ENCODE measurements at places on chromosomes 3 and 15.

GRCh38 chr15:42591238-42591934 lies 16.0 kb downstream of the STARD9 start:
- peak; percentile 17 for DNase-seq

DNA sequence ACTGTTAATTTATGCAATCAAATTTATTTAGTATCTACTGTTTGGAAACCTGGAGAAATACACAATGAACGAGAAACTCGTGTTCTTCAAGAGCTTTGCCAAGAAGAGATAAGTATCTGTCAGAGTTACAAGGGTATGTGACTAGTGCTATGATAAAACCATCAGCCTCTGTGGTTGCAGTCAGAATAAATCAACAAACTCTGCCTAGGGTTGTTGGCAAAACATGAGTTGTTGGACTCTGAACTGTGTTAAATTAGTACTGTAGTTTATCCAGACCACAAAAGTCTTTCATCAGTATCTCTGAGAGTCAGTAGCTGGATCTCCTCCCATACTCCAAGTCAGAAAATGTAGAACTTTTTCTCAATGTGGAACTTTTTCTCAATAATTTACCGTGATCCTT lies 918.4 kb downstream of the NAALADL2 start:
- no peak for DNase-seq

DNA sequence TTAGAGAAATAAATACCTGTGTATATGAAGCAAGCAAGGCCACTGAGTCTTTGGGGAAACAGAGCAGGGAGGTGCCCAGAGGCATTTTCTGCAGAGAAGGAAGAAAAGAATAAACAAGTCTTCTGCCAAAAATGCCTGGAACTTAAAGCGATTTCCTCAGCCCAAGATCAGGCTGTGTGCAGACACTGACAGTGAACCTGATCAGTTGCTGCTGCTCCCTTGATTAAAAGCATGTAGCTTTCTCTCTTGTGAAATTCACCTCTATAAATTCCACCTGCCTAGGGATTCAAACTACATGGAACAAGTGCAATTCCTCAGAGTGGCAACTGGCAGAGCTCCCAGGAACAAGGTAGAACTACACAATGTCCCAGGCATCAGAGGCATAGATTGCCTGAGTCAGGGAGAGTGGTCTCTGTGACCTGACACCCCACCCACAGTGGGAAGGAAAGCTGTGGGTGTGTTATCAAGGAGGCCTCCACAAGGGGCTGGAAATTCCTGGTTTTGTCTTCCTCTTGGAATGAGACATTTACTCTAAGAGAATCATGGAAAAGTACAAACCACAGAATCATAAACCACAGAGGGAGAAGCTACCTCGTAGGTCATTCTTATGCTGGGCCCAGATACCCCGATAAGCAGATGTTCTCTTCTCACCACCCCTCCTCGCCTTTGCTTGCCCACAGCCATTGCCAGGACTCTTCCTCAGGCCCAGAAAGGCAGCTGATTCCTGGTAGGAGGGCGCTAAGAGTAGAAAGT lies 1.8 kb upstream of the ZBTB38 start:
- no peak for DNase-seq

DNA sequence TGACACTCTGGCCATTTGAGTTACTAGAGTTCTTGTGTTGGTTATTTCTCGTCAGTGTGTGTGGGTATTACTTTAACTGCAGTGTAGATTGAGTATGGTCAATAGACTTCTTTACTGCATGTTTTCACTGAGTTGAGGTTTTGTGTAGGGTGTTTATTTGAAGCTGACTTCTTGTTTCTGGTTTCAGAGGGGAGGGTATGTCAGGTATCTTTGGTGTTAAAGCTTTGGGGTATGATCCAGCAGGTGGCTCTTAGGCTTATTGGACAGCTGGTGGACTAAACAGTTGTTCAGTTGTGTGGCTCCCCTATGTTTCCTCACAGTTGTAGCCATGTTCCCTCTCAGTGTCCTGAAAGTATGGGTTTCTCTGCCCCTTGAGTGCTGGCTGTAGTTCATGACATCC lies 72.0 kb downstream of the AKAP13 start:
- peak; percentile 41 for DNase-seq

GRCh38 chr15:79311901-79312553 lies 1.1 kb downstream of the TMED3 start:
- DNase-seq: peak; percentile 43

DNA sequence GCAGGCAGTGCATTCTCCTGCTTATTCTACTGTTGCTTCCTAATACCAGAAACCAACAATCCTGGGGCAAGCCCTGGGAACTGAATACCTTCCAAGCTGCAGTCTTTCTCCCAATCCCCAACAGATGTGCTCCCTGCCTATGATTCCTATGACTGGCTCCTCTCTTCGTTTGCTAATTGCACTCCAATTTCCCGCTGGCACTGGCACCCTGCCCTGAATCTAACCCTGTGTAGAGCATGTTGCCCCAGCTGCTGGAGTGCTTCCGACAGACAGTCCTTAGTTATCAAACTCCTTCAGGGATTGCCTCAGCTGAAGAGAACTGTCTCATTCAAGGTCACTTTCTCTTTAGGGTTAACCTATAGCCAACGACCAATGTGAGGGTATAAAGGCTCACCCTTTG lies 214.1 kb downstream of the NECTIN3 start:
- DNase-seq: peak; percentile 31

DNA sequence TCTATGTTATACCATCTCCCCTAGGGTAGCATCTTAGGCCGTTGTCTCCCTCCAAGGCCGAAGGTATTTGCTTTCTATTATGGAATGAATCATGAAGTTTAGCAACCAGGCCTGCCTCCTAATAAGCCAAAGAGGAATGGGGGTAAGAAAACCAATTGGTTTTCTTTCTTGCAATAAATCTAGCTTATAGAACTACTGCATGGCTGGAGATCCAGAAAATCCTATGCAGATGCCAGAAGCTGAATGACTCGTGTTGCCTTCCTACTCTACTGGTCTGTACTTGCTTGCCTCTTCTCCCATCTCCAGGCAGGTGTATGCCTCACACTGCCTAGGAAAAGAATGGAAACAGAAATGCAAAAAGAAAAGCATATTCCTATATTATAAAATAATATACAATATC lies 31.1 kb upstream of the IL16 start:
- no peak for DNase-seq

DNA sequence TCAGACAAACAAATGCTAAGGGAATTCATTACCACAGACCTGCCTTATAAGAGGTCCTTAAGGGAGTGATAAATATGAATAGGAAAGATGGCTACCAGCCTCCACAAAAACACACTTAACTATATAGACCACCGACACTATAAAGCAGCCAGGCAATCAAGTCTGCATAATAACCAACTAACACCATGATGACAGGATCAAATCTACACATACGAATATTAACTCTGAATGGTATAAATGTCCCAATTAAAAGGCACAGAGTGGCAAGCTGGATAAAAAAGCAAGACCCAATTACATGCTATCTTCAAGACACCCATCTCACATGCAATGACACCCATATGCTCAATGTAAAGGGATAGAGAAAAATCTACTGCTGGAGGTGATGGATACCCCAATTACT lies 221.1 kb downstream of the SCAPER start:
- no peak for DNase-seq

DNA sequence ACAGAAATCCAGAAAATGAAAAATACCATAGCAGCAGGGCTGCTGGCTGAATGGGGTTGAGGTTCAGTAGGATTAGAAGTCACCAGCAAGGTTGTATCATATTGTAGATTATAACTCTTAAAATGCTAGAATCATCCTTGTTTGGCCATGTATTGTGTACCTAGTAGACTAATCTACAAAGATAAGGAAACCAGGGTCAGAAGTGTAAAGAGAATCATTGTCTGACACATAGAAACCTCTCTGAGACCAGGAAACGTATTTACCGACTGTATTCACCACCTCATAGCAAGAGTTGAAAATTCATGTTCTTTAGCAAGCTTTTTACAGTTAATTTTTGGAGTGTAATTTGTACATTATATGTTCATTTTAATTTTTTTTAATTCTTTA lies 168.8 kb downstream of the ECT2 start:
- no peak for DNase-seq

- peak; percentile 56 for DNase-seq
Observed at GRCh38 chr15:50685191-50685975, 1.2 kb downstream of the TRPM7 start.

DNA sequence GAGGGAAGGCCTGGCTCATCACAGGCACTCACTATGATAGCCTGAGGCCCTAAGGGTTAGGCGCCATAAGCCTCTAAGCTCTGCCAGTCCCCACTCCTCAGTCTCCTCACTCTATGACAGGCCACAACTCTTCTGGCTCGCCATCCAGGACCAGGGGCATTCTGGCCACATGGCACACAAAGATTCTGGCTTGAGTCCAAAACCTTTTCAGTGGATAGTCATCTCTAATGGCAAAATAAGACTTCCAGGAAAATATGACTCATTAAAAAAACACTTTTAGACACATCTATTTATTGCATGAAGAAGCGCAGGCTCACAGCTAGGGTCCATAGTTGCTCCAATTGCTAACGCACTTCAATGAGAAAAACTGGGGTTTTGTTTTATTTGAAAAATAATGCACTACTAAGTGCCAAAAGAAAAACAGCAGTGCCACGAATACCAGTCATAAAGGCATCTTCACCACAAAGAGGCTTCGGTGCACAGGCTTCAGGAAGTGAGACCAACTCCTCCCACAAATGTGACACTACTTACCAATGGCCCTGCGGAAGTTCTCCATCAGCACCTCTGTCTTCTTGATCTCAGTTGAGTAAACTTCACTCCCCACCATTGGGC lies 11.1 kb downstream of the RUVBL1 start:
- no peak for DNase-seq

GRCh38 chr15:67822537-67823313 lies 2.6 kb upstream of the SKOR1 start:
- DNase-seq: no peak

GRCh38 chr15:88624971-88625490 lies 3.9 kb downstream of the AEN start:
- no peak for DNase-seq

GRCh38 chr15:60949039-60949977 lies 279.8 kb downstream of the RORA start:
- DNase-seq: no peak

GRCh38 chr3:11434563-11435096 lies 162.4 kb downstream of the ATG7 start:
- DNase-seq: no peak

- no peak for DNase-seq
Observed at GRCh38 chr3:4721511-4721911, 228.4 kb downstream of the ITPR1 start.

- peak; percentile 4 for DNase-seq
Observed at GRCh38 chr3:169325521-169326220, 337.8 kb downstream of the MECOM start.

DNA sequence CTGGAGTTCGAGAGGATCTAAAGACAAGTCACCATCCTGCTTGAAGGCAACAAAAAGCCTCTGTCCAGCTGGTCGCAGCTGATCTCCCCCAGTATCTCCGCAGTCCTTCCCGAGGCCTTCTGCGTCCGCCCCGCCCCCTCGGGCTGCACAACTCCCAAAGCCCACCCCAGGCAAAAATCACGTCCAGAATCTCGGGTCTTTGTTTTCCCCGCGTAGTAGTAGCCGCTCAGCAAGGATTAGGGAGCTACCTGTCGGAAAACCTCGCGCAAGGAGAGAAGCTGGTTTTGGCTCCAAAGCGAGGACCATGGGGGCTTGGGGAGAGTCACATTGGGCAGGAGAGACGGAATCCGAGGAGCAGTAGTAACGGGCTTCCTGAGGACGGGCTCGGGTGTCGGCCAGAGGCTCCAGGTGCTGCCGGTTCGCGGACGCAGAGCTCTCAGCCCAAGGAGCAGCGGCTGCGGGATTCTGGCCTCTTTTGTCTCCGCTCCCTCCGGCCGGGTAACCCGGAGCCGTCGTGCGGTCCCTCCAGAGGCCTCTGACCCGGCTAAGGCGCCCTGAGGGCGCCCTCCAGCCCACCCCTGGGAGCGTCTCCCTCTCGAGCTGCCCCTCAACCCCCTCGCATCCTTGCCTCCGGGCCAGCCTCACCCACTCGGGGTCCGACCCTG lies 401 bp downstream of the ZSCAN29 start:
- peak; percentile 66 for DNase-seq

DNA sequence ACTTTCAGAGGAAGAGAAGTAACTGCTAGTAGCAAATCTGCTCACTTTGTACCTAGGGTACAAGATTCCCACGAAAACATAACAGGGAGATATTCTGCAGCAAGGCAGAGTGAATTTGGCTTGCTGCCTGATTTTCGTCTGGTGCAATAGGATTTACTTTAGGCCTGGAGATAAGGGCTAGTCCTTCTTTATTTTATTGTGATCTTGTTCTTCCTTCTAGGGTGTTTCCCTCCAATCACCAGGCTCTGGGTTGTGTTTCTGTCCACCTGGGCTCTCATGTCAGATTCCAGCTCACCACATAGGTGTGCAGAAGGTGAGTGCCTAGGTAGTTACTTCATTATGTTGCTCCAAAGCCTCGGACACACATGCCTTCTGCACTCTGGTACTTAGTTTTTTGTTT lies 211.8 kb upstream of the RGMA start:
- no peak for DNase-seq

GRCh38 chr3:112973325-112974177 lies 1.4 kb downstream of the CD200R1 start:
- DNase-seq: no peak

DNA sequence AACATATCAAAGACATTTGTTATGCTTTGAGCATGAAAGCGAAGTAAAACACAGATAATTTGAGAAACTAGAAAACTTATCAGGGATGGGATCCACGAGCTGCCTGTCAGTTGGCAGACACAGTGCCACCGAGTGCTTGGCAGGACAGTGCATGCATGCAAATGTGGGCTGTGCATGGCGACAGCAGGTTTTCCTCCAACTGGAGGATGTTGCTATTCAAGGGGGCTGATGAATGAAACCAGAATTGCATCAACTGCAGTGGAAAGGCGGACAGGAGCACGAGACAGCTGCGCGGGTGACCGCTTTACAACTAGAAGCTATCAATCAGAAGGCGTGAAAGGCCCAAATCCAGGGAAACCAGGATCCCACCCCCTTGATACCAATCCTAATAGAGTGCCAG lies 244.3 kb downstream of the NR2F2 start:
- no peak for DNase-seq

DNA sequence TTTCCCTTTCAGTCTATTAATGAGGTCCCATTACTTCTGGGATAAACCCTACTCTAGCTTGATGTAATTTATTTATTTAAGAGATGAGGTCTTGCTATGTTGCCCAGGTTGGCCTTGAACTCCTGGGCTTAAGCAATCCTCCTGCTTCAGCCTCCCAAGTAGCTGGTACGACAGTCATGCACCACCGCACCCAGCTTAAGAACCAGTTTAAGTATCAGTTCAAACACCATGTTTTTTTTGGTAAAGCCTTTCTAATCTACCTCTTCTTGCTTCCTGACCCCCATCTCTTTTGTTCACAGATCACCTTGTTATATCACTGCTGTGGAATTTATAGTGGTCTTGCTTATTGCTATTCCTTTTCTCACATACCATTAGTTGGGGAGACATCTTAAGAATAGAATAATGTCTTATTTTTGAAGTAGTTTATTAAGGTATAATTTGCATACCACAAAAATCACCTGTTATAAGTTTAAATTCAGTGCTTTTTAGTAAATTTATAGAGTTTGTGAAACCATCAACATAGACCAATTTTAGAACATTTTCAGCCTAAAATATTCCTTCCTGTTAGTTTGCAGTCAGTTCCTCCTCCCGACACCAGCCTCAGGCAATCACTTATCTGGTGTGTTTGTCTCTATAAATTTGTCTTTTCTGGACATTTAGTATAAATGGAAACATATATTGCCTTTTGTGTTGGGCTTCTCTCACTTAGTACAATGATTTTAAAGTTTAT lies 257.9 kb downstream of the PDCD6IP start:
- no peak for DNase-seq

Measured in NCI-H82 (cell line).